Skeletal muscle cell (primary cell): ENCODE measurements at places on chromosomes 1 and 21.

GRCh38 chr1:22341791-22342605, 109.7 kb upstream of the ZBTB40 start:
- DNase-seq, result peak; percentile 17

GRCh38 chr1:160021376-160022074, 10.3 kb downstream of the PIGM start:
- DNase-seq, result no peak

DNA sequence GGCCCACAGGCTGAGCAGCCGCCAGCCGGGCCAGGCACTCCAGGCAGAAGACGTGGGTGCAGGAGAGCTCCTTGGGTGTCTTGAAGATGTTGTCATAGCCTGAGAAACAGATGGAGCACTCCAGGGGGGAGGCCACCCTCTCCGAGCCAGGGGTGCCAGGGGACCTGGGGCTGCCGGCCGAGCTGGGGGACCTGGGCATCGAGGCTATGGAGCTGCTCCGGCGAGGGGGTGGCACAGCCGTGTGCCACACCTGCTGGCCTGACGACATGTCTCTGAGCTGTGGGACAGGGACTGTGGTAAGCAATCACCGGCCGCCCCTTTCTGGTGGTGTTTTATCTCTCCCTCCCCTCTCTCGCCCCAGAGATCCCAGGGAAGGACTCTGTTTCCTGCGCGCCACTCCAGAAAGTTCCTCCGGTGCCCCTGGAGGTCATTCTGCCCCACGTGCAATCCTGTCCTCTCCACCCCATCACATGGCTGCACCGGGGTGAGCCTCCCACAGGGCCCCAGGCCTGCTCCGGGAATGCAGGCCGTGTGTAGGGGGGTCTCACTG, 1.7 kb downstream of the RNF223 start:
- no peak for DNase-seq

- DNase-seq, result peak; percentile 22
These were observed 120.6 kb upstream of the KCNJ15 start for GRCh38 chr21:38136201-38136600.

- DNase-seq, result no peak
These were observed 34.6 kb upstream of the TNFSF4 start for GRCh38 chr1:173241528-173242347.

DNA sequence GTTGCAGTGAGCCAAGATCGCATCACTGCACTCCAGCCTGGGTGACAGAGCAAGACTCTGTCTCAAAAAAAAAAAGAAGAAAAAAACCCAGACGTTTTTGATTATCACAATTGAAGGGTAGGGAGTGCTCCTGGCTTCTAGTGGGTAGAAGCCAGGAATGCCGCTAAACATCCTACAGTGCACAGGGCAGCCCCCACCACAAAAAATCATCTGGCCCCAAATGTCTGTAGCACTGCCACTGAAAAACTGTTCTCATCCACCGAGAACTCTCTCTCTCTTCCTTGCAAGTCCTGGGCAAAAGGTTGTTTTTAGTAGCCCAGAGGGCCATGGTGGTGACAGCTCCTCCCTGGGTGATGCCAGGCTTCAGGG, 35.6 kb upstream of the GPR157 start:
- DNase-seq, result no peak

GRCh38 chr1:46300673-46301405, 2.6 kb downstream of the LRRC41 start:
- DNase-seq, result no peak

GRCh38 chr1:232059726-232060374, 433.3 kb downstream of the DISC1 start:
- no peak for DNase-seq

GRCh38 chr1:227066999-227067398, 126.9 kb downstream of the COQ8A start:
- no peak for DNase-seq

DNA sequence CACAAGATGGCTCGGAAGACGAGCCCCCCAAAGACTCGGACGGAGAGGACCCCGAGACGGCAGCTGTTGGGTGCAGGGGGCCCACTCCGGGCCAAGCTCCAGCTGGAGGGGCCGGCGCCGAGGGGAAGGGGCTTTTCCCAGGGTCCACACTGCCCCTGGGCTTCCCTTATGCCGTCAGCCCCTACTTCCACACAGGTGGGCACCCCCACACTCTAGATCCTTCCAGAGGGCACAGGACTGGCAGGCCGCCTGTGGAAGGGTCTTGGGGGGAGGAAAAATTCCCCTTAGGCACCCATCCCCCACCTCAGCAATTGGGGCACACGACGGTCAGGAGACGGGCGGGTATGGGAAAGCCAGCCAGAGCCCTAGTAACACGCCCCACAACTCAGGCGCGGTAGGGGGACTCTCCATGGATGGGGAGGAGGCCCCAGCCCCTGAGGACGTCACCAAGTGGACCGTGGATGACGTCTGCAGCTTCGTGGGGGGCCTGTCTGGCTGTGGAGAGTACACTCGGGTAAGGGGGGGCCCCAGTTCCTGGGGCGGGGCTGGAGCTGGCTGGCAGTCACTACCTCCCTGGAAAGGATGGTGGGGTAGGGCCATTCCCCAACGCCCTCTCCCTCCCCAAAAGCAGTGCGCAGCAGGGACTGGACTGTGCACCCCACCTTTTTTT, 16.1 kb downstream of the NOC2L start:
- DNase-seq, result peak; percentile 65

GRCh38 chr1:21618561-21619374, 50.4 kb downstream of the RAP1GAP start:
- DNase-seq, result no peak

- DNase-seq, result no peak
These were observed 6.5 kb upstream of the RPTN start for GRCh38 chr1:152165286-152166077.

- peak; percentile 36 for DNase-seq
These were observed 17.7 kb downstream of the DDAH1 start for GRCh38 chr1:85447006-85447943.

- peak; percentile 26 for DNase-seq
These were observed 35.9 kb downstream of the HEATR1 start for GRCh38 chr1:236568285-236568894.

DNA sequence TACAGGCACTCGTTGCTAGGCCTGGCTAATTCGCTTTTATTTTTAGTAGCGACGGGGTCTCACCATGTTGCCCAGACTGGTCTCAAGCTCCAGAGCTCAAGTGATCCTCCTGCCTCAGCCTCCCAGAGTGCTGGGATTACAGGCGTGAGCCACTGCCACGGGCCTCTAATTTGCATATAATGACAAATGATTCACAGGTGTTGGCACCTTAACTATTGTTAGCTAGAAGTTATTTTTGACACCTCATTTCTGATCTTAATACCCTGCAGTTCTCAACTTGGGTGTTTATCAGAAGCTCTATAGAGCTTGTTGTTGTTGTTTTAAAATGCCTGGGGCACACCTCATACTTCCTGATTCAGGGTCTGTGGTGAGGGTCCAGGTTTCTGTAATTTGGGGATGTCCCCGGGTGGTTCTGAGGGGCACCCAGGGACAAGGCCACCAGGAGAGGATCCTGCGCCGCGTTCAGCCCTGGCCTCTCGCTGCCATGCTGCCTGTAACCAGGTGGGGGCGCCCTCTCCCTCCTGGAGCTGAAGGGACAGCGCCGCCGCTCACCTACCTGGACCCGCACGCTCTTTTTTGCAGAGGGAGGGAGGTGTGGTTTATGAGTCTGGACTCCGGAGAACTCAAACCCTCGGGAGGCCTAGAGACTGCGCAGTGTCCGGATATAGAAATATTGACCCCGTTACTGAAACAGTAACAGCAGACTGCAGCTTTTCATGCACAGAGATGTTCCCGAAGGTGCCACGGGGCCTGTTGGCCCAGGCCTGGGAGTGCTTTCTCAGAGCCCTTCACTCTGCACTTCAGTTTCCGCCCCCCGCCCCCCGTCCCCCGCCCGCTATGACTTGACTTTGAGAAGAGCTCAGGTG, 23.0 kb upstream of the NEK2 start:
- no peak for DNase-seq
